ENCODE measurements at places on chromosomes 4 and X.

GRCh38 chrX:85964744-85965143 lies 82.6 kb downstream of the CHM start:
- DNase-seq, result no peak

DNA sequence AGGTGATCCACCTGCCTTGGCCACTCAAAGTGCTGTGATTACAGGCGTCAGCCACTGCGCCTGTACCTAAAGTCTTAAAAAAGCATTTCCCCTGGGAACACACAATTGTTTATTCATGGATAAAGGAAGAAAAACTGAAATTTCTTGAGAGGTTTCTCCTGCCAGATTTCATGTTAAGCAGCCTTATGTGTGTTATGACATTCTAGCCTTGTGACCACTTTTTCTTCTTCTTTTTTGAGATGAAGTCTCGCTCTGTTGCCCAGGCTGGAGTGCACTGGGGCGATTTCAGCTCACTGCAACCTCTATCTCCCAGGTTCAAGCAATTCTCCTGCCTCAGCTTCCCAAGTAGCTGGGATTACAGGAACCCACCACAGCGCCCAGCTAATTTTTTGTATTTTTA lies 57.8 kb upstream of the PLAC8 start:
- DNase-seq, result no peak

DNA sequence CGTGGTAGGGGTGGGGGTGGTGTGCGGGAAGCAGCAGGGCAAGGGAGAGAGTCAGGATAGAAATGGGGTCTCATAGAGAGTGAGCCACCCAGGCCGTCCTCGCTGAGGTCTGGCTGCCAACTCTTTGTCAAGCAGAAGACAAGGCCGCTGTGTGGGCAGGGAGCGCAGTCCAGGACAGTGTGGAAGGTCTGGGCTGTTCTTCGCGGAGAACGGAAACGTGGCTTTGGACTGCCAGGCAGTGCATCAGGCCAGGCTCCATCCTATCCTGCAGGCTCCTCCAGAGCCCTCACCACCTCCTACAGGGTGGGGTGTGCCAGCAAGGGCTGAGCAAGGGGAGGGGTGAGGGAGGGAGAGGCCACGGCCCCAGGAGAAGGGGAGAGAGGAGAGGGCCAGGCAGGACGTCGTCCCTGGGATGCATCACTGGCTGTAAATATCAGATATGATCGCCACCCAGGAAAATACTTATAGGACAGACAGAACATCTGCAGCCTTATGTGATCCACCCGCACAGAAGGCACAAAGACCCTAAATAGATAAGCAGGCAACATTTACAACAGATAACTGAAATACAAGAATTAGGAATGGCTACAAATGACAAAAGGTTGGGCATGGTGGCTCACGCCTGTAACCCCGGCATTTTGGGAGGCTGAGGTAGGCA lies 85.3 kb downstream of the ABLIM2 start:
- peak; percentile 42 for DNase-seq

DNA sequence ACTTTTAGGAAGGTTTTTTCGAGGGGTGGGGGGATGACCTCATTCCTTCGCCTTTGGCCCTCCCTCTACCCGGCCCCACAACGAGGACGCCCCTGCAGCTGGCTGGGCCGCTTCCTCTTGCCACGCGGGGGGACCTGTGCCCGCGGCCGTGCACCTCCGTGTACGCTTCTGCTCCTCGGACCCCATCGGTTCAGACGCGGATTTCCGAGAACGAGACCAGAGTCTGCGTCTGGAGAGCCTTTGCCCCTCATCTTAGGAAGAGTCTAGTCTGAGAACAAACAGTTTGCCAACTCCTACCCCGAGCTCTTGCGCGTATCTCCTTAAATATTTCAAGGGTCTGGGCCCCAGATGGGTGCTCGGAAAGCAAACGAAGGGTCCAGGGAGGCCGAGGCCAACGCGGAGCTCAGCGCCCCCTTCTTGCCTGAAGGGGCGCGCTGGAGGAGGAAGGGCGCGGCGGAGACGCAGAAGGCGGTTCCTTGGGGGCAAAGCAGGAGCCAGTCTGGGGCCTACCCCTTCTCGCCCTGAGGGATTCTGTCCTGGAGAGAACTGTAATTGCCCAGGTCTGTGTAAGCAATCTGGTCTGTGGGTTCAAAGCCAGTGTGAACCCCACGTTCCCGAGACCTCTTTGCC lies 3.9 kb upstream of the SFRP2 start:
- DNase-seq, result peak; percentile 83

DNA sequence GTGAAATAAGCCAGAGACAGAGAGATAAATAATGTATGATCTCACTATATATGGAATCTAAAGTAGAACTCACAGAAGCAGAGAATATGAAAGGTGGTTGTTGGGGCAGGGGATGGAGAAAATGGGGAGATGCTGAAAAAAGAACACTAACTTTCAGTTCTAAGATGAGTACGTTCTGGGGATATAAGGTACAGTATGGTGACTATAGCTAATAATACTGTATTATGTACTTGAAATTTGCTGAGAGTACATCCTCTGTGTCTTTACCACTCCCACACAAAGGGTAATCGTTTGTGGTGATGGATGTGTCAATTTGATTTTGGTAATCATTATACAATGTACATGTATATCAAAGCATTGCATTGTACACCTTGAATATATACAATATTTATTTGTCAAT lies 6.6 kb downstream of the FBXL5 start:
- no peak for DNase-seq

- no peak for DNase-seq
Observed at GRCh38 chr4:147717878-147718277, 14.0 kb upstream of the ARHGAP10 start.

DNA sequence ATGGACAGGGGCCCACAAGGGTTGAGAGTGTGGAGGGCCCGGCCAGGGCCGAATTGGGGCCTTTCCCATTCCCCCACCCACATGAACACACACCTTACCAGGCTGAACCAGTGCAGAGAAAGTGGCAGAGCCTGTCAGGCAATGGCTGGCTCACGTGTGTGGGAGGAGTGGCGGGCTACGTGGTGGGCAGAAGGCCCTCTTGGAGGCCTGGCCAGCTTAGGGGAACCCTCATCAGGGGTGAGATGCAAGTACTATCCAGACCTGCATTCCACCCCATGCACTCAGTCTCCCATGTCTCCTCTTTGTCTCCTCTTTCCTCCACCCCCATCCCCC lies 965 bp downstream of the TCEAL4 start:
- peak; percentile 59 for DNase-seq

DNA sequence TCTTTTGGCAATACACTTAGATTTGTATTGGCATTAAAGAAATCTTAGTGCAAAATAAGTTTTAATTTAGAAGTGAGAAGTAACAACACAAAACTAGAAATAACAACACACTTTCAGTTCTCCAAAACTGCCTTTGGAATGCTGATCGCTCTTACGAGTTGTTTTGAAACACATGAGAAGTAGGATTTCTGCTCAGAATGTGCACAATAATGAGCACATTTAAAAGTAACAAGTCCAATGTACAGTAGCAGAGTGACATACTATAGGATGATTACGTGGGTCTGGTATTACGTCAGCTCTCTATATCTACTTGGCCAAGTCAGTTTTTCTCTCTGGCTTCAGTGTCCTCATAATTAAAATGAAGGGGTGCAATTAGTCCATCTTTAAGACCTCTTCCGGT lies 164.8 kb downstream of the CHM start:
- no peak for DNase-seq

GRCh38 chrX:30301208-30301607 lies 8.0 kb downstream of the NR0B1 start:
- DNase-seq, result no peak

DNA sequence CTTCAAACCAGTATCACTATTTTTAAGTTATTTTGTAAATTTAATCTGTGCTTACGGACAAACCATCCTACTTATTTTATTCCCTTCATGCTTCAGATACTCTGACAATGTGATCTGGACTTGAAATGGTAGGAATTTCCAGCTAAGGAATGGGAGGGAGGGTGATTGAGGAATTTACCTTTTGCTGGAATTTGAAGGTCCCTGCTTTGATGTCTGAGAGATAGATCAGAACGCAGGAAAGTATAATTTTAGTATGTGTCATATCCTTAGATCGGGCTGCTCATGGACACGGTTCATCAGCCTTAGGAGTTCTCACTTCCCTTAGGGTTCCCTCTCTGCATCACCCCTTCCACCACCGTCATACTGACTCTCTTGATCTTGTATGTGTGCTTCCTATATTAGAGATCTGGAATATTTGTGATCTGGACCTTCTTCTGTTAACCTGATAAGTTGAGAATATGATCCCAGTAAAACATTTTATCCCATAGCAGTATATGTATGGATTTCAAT lies 16.8 kb downstream of the OCRL start:
- DNase-seq, result no peak

DNA sequence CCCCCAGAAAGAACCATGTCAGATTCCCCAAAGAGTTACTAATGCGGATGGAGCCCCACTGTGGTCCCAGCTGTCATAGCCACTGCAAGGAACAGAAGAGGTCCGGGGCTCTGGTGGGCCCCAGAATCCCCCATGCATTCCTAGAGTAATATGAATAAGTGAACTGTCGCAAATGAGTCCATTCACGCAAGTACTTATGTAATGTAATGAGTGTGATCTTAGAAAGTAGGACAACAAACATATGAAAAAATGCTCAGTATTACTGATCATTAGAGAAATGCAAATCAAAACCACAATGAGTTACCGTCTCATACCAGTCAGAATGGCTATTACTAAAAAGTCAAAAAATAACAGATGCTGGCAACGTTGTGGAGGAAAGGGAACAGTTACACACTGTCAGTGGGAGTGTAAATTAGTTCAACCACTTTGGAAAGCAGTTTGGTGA lies 141.5 kb upstream of the RBPJ start:
- DNase-seq, result no peak

- no peak for DNase-seq
Observed at GRCh38 chr4:673349-674091, 556 bp downstream of the ATP5ME start.

- no peak for DNase-seq
Observed at GRCh38 chr4:114076899-114077570, 97.6 kb upstream of the ARSJ start.

GRCh38 chr4:70715097-70715496 lies 6.7 kb upstream of the RUFY3 start:
- no peak for DNase-seq

- no peak for DNase-seq
Observed at GRCh38 chrX:80316526-80316925, 103.7 kb upstream of the TENT5D start.
